ENCODE measurements at places on chromosomes 1 and 21.

GRCh38 chr1:200342511-200343311, 67.1 kb downstream of the ZNF281 start:
- DNase-seq = no peak

GRCh38 chr1:200934676-200935245, 40.1 kb downstream of the INAVA start:
- no peak for DNase-seq

DNA sequence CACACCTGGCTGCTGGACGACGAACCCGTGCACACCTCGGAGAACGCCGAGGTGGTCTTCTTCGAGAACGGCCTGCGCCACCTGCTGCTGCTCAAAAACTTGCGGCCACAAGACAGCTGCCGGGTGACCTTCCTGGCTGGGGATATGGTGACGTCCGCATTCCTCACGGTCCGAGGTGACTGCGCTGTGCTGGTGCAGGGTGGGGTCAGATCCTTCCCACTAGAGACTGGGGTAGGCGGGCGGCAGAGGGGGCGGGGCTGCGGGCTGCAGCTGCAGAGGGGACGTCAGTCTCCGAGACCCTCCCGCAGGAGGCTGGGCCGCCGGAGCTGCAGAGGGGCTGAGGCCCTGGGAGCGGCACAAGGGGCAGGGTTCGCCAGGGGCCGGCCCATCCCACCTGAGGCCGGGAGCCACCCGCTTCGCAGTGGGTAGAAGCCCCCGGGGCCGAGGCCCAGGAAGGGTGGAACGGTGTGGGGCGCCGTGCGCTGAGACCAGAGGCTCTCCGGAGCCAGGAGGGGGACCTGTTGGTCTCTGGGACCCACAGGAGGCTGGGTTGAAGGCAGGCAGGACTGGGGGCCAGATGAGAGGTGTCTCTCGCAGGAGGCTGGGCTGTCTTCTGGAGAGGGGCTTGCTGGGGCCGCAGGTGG, 90.6 kb downstream of the TRIM11 start:
- no peak for DNase-seq

DNA sequence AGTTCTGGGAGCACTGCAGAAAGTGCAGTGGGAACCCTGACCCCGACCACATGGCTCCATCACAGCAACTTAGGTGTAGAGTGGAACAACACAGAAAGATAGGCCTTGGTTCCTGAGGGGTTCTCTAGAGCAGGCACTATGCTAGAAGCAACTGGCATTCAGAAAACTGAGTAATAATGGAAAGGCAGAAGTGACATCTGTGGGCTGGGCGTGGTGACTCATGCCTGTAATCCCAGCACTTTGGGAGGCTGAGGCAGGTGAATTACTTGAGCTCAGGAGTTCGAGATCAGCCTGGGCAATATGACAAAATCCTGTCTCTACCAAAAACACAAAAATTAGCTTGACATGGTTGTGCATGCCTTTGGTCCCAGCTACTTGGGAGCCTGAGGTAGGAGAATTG, 5.3 kb downstream of the MRPS15 start:
- DNase-seq = no peak

DNA sequence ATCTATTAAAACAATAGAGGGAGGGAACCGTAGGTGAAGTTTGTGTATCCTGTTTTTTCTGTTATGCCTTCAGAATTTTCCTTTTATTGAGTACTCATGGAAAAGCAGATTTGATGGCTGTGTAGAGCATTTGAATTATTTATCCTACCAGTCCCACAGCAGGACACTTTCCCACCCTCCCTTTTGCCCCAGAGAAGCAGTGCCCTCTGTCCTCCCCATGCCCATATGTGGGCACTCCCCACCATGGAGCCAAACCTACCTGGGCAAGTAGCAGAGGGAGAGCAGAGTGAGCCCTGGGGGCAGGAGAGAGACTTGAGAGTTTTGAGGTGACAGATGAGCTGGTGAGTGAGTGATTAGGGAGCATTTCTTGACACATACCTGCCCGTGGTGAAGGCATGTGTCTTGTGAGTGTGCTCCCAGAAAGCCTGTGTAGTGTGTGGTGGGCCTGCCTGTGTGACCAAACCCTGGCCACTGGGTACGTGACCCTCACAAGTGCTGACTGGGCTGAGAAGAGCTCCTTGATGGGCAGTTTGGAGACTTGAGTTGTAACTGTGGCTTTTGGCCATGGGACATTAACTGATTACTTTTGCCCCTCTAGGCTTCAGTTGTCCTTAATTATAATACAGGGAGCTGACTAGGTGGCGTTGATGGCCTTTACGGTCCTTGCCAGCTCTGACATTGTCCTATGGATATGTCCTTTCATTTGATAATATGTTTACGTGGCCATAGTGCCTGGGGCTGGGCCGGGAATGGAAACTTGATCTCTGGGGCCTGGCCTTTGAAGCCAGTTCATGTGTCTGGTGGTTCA, 3.6 kb downstream of the PSEN2 start:
- DNase-seq = no peak

- no peak for DNase-seq
These were observed 431 bp downstream of the ARPC5 start for GRCh38 chr1:183635099-183635605.

DNA sequence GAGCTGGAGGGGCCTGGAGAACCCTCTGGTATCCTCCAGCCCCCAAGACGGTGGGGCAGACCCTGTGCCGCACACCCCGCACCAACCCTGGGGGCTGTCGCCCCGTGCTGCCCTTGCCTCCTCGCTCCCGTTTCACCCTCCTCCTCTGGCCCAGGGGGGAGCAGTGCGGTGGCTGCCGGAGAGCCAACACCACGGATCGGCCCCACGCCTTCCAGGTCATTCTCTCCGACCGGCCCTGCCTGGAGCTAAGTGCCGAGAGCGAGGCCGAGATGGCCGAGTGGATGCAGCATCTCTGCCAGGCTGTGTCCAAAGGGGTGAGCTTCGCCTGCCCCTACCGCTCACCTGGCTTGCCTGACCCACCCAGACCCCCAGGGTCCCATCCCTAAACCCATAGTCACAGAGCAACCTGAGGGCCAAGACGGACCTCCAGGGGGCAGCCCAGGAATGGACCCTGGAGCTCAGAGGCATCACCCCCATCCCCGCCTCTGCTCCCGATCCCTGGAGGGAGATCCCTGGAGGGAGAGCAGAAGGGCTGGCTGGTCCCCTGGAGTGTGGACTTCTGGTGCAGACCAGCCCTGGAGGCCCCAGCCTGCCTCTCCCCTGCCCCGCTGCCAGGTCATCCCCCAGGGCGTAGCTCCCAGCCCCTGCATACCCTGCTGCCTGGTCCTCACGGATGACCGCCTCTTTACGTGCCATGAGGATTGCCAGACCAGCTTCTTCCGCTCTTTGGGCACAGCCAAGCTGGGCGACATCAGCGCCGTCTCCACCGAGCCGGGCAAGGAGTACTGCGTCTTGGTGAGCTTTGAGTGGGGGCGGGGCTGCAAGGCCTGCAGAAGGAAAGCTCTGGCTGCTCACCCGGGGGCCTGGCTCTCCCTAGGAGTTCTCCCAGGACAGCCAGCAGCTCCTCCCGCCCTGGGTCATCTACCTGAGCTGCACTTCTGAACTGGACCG, 4.0 kb upstream of the SLC25A34 start:
- no peak for DNase-seq

- DNase-seq = no peak
These were observed 7.7 kb downstream of the IFNAR2 start for GRCh38 chr21:33237486-33237885.

GRCh38 chr1:8169364-8170058, 143.4 kb upstream of the ERRFI1 start:
- peak; percentile 93 for DNase-seq

DNA sequence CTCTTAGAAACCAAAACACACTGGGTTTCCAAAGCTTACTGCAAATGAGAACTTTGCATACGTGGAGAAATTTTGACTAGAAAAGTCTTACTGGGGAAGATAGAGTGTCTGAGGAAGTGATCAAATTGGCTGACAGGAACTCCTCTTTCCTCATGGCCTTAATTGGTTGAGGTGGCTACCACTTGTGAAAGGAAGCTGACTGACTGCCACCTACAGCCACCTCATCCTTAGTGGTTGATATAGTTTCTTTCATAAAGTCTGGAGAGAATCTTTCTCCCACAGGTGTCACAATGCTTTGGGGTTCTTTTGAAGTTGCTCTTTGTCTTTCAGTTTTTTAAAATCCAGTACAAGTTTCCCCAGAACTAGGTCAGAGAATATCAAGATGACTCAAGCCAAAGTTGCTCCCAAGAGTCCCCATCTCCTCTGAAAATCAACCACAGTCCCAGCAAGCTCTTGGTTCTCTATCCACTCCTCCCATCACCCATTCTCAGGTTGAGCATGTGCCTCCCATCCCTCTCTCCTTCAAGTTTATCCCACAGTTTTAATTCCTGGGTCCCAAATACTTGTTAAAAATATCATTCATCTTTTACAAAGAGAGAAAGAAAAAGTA, 43.3 kb downstream of the GPR88 start:
- no peak for DNase-seq

- DNase-seq = no peak
These were observed 57.4 kb downstream of the ZNF648 start for GRCh38 chr1:182003953-182004586.

DNA sequence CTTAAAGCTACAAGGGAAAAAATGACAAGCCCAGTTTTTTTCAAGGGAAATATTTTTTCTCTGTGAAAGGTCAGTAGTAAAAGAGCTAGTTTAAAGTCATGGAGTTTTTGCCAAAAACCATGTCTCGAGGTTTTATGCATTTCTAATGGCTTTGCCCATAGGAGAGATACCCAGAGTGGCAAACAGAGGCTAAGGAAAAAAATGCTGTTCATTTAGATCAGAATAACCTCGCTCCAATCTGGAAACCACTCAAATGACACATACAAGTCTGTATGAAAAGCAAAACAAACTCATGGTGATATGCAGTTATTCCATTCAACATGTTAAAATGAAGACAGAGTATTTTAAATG, 36.9 kb upstream of the EDEM3 start:
- DNase-seq = no peak

DNA sequence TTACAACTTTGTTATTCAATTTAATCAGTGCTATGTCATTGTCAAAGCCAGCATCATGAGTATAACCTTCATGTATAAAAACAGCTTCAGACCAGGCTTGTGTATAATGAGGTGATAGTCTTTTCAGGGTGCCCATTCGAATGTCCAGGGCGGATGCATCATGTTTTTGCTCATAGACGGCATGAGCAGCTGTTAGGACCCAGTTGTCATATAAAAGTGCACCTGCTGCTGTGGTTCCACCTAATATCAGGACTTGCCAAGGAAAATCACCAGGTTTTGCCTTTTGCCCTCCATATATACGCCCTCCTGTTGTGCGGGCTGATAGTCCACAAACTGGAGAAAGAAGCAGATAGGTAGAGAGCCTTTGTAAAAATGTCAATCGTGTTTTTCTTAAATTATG, 14.9 kb downstream of the TARDBP start:
- no peak for DNase-seq

GRCh38 chr1:94326329-94326728, 88.9 kb upstream of the ARHGAP29 start:
- no peak for DNase-seq

- no peak for DNase-seq
These were observed at the start of gene CD244 for GRCh38 chr1:160862203-160863060. Gene CD244 (minus strand): TSS chr1:160862887. CDS start chr1:160862677, 210 bp downstream.

Data from NCI-H1694 (cell line).